ENCODE measurements at places on chromosomes 5 and 9. TPM values are rescaled to one million over a fixed set of nuclear protein-coding genes. Genes with fewer than 3 reads are reported as not detected.
A peak's percentile ranks its signal among the peaks of the same experiment; 100 is the strongest.

Gene SPACA9
- 3.3 TPM for total RNA-seq

Gene CCL28
- total RNA-seq: not detected

Gene TEX53
- total RNA-seq: not detected

Gene C9orf153
- not detected for total RNA-seq

Gene IL5
- not detected for total RNA-seq

Gene MSX2
- total RNA-seq: 71.1 TPM

Gene ADCY2
- total RNA-seq: not detected

Gene GPRIN1
- total RNA-seq: 14.0 TPM

Gene ANKRD33B
- 1.3 TPM for total RNA-seq

DNA sequence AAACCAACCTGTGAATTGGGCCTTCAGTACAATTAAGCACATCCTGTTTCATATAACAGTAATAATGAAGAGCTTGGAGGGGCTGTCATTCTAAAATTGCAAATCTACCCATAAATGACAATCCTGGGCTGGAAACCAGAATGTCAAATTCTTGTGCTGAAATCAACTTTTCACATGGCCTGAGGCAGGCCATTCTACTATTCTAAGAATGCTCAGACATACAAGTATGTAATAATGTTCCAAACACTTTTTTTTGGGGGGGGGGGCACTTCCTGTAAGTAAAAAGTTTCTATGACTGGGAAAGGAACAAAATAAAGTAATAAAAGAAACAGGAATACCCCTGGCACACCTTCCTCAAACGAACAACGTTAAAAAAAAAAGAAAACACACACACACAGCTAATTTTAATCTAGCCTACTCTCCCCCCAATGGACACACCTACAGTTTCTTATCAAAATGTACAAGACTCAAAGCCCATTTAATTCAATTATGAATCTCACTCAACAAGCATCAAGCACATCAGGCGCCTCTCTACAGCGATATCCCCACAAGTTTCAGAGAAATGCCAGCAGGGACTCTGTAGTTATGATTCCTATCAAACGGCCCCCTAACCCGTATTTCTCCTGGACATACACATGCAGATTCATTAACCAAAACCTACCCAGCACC, 1.4 kb downstream of the ETF1 start:
- DNase-seq: no peak

DNA sequence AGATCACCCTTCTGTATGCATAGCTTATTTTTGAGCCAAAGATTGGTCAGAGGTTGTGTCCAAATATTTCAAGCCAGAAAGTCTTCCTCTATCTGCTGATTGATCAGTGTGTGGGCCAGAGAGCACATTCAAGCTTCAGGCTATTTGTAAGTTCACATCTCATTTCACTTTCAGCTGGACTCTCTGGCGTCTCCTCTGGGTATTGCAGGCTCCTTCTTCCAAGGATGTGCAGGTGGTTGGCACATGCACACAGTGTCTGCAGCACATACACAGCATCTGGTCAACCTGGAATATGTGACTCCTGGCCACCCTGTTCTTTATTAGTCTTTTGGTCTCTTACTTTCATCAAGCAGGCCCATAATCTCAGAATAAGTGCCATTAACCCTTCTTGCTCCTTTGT, 516.1 kb downstream of the ANXA1 start:
- no peak for DNase-seq

GRCh38 chr9:27549196-27549755, 19.7 kb upstream of the MOB3B start:
- no peak for DNase-seq

DNA sequence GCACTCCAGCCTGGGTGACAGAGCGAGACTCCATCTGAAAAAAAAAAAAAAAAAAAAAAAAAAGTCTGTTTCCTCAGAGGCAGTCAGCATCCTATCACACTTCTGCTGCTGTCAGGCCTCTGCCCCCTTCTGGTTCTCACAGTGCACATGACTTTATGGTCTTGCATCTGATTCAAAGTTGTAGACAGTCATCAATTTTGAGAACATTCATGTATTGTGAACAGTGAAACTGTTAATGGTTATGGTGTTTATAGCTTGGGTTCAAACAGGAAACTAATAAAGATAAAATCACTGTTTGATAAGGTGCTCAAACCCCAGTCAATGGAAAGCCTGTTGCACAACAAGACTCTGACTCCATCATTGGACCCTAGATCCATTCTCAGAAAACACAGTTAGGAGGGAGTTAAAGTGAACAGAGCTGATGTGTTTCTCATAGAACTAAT, 61.4 kb downstream of the FOXD1 start:
- no peak for DNase-seq

DNA sequence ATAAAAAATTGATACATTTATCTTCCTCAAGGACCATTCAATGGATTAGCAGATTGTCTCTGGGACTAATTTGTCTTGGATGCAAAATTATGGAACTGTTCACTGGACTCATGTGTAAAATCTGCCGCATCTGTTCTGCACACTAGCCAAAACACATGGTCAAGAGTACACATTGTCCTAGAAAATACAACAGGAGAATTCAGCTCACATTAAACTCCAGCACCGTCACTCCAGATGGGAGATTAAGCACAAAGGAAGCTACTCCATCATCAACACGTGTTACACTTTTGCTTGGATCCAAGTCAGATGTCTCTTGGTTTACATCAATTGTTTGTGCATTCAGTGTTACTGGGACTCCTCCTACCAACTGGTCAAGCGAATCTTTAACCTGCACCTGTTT, 28.8 kb downstream of the C5 start:
- no peak for DNase-seq

DNA sequence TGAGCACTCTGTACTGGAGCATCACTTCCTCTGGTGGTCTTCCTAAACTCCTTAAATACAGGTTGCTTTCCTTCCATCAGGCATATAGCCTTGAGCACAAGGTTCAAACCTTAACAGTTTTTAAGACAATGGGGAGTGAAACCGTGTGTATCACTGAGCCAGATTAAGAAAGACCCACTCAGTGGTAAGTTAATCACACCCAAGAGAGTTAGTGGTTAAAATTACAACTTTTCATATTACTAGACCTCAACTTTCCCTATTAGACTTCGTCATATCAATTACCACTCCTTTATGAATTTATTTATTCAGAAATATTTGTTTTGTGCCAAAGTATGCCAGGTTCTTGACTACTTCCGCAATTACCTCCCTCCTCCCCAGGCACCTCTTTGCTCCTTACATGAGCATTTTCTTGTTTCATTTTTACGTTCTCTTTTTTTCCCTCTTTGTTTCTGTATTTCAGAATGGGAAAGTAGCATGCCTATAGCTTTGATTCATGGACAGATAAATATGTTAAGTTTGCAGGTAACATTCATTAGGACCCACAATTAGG, 351.0 kb downstream of the KIAA0825 start:
- DNase-seq: no peak

GRCh38 chr5:67350618-67351201, 154.1 kb upstream of the CD180 start:
- DNase-seq: peak; percentile 72

DNA sequence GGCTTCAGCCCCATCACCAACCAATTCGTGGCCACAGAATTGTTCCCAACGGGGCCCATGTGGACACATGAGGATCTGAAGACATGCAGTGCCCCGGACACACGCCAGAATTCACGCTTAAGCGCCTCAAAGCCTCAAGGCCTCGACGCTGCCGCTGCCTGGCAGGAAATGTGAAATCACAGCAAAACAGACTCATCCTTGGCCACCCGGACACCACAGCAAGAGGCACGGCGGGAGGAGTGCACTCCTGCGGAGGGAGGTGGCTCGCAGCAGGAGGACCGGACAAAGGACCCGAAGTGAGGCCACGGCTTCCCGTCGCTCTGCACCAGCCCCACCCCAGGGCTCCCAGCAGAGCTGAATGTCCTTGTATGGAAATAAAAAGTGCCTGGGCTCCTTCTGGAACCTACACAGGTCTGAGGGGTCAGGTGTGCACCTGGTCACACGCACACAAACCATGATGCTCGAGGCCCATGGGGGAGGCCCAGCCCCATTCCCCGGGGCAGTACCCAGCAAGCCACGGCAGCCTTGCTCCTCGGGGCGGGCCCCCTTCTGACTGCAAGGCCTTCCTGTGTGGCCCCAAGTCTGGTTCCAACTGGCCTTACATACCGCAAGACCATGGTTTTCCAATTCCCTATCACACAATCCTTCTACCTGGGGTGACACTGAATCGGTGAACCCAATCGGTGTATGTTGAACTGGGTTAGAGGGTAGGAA, 10.0 kb downstream of the SEC16A start:
- no peak for DNase-seq

GRCh38 chr5:9421884-9422283, 124.0 kb downstream of the SEMA5A start:
- no peak for DNase-seq

DNA sequence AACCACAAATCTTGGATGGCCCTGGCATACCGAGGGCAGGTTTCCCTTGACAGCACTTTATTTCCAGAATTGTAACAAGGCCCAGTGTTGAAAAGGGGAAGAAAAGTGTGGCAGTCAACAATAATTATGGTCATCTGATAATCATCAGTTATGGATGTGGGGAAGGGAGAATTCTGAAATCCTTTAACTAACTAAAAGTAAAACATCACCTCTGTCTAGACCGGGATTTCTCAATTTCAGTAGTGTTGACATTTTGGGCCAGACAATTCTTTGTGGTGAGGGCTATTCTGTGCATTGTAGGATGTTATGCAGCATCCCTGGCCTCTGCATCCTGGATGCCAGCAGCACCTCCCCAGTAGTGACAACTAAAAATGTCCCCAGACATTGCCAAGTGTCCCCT, 140.4 kb downstream of the PSAT1 start:
- DNase-seq: no peak

GRCh38 chr5:36066540-36067210, at the start of gene UGT3A2:
TSS of gene UGT3A2 (minus strand) at chr5:36066882. CDS start at chr5:36066789, 93 bp downstream.
- DNase-seq: no peak

DNA sequence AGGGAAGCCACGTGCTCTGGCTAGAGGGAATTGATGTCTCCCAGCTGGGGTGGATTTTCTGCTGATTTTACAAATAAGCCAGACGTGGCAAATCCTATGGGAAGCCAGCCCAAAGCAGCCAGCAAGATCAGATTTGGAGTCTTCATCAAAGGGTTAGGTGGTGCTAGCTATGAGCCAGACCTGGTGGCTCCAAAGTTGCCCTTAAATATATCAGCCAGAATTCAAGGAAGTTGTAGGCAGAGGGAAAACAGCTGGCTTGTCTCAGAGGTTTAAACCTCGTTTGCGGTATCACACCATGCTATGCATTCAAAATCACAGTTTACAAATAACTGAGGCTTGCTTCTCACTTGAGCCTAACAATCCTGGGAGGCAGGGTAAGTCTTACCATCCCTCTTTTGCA, 313.2 kb downstream of the MLLT3 start:
- no peak for DNase-seq

GRCh38 chr9:80501635-80502034, 929.9 kb downstream of the TLE4 start:
- no peak for DNase-seq

DNA sequence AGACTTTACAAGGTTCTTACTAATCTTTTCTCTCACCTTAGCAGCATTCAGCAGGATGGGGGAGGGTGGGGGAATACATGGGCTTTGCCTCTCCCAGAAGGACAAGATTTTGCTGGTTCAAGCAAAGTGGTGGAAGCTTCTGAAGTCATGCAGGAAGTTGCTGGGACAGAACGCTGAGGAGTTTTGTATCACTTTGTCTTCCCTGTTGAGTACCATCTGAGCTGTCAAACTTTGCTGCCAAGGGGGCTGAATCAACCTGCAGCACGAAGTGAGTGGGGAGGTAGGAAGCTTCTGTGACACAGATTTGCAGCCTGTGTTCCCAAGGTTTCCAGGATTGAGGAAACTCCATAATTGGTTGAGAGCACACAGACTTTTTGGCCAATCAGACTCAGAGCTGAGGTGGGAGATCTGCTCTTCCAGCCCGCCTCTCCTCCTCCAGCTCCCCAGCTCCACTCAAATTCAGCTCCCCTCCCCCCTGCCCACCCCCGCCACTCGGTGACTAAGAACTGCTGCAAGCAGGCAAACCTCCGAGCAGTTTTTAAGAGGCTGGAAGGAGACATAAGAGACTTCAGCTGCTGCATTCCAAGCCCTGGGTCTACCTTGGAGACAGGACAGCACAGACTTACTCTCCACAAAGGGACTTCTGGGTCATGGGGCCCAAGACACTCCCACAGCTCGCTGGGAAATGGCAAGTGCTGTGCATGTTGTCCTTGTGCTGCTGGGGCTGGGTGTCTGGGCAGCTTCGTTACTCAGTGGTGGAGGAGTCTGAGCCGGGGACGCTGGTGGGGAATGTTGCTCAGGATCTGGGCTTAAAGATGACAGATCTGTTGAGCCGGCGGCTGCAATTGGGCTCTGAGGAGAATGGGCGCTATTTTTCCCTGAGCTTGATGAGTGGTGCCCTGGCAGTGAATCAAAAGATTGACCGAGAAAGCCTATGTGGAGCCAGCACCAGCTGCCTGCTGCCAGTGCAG, at the start of gene PCDHGC5:
Gene PCDHGC5 (plus strand): TSS at position 491 of the 971 bp plus-strand sequence. CDS start 160 bp downstream, at position 651.
- DNase-seq: no peak

DNA sequence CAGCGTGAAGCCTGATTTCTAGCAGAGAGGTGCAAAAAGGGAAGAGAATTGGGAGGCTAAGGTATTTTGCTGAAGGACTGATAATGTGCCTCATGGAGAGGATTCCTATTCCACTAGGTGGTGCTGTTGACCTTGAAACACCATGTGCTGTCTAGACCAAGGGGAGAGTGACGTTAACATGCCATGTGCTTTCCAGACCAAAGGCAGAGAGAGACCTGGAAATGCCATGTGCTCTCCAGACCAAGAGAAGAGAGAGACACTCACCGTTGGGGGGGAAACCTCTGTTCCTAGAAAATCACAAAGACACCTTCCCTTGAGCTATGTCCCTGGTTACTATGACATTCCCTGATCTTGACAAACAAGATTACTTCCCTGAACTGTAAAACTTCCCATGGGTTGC, 286.0 kb upstream of the TUSC1 start:
- DNase-seq: peak; percentile 64

- DNase-seq: no peak
Measured at GRCh38 chr9:15349892-15350761, 43.1 kb upstream of the TTC39B start.

DNA sequence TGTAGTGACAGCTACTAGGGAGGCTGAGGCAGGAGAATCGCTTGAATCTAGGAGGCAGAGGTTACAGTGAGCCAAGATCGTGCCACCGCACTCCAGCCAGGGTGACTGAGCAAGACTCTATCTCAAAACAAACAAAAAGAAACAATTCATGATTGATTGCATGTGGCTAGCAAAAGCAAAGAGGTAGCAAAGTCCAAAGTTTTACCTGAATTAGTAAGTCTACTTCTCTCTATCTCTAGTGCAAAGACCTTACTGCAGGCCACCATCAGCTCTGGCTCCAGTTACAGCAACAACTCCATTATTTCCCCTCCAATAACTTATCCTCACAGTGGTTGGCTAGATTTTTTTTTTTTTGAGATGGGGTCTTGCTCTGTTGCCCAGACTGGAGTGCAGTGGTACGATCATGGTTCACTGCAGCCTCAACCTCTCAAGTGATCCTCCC, 6.2 kb upstream of the SAR1B start:
- DNase-seq: no peak

DNA sequence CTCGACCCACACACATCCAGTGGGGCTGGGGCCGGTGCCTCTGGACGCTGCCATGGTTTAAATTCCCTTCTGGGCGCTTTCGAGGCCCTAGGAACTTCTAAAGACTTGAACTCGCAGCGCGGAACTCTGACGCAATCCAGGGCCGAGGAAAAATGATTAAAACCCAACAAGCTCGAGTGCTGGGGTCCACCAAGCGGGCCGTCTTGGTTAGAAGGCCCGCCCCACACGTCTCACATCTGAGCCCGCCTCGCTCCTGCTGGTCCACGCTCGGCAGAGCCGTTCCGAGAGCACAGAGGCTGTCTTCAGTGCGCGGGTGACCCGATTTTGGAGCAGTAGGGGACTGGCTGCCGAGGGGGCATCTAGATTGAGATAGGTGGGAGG, 1.5 kb downstream of the CRHBP start:
- no peak for DNase-seq
